WERI-Rb-1 (cell line): ENCODE measurements at places on chromosomes 1 and 21.
A peak's percentile ranks its signal among the peaks of the same experiment; 100 is the strongest.

DNA sequence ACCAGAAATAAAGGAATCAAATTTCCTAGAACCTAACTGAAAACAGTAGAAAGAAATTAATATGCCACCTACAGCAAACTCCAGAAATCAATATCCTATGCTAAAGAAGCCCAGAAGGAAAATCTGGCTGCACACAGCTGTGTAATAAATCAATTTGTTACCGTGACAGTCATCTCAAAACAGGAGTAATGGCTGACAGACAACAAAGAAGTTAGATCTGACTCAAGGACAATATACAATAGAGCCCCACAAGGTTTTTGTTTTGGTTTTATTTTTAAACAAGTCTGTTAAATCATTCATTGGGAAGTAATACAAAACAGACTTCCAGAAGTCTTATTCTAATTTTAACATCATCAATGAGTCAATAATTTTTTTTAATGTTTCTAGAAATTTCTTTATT lies 168.4 kb downstream of the RERE start:
- DNase-seq, result no peak

GRCh38 chr21:34707876-34708325 lies 39.1 kb downstream of the CLIC6 start:
- no peak for DNase-seq

DNA sequence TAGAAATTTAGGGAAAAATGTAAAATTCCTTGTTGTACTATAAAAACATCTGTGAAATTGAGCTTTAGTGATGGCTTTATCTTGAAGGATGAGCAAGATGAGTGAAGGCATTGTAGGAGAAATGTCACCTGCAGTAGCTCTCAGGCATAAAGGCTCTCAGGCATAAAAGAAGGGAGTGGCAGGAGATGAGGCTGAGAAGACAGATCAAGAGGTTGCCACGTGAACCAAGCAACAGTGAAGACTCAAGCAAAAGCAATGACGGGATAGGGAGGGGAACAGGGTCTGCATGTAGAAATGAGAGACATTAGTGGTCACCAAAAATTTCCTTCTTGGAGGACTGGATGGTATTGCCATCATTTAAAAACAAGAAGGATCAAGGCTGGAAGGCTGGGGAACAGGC lies 98.8 kb downstream of the ST3GAL3 start:
- DNase-seq, result no peak

- DNase-seq, result no peak
These were observed 60.3 kb upstream of the JUN start for GRCh38 chr1:58844176-58844575.

DNA sequence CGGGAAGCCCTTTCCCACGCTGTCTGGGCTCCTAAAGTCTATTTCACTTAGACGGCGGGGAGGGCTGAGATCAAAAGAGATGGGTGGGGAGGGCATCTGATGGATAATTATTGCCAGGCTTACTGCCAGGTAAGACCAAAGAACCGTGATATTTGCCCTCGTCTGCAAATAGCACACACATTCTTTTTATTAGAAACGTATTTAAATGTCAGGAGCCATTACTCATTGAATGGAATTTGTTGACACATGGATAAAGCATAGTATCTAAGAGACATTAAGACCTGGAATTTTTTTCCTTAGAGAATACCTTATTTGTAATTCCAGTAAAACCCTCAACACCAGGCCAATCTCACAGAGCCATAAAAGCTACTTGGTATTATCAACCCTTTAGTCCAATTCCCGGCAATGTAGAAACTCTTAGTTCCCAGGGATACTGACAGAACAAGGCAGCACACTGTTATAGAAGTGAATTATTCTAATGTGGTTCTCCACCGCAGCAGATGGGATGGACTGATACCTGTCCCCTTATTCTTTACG lies 10.6 kb downstream of the URB1 start:
- DNase-seq, result no peak

DNA sequence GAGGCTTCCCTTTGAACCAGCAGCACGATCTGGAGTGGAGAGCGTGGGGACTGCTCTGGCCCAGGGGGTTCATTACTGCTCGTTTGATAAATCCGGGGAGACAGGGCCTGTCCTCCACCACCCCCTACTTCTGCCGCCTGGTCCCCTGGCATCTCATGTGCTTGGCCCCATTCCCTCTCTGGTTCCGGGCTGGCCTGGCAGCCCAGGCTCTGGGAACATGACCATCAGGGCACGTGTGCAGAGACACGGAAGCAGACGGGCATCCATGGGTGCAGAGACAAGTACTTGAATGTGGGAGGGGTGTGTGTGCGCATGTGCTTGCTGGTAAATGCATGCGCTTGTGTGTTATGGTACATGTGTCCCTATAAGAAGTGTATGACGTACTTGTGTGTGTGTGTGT lies 75.5 kb downstream of the KIRREL1 start:
- DNase-seq, result no peak

DNA sequence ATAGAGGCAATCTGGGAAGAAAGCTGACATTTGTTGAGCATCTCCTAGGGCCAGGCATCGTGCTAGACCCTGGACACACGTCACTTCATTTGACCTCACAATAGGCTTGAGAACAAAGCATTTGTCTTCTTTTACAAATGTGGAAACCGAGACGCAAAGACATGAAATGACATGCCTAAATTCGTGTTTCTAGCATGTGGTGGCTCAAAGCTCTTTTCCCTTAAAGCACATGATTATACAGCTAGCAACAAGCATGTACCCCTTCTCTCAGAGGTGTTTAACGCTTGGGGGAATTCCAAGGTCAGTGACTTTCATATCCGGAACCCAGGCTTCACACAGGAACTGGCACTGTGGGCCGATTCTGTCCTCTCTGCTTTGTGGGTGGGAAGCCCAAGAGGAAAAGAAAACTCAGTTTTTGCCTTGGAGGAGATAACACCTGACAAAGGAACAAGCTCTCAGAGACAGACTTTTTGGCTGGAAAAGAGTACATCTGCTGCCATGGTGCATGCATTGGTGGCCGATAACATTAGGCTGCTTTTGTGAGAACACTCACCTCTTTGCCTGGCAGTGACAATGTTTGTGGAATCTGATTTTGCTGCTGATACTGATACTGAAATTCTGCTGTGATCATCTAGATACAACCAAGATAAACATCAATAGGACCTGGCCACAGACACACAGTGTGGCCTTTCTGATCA lies 15.4 kb upstream of the CD2 start:
- no peak for DNase-seq

DNA sequence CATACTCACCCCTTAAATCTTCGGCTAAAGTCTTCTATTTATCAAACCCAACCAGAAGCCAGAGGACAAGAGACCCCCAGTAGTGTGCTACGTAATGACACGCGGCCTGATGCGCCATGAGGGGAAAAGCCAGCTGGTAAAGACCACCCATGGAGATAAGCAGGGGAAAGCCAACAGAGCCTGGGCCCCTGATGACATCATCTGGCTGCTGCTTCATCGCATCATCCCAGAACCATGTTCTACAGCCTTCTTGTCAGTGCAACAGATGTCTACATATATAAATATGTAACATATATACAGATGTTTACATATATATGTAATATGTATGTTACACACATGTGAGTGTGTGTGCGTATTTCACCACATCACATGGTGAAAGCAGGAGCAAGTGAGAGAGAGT lies 81.7 kb upstream of the VANGL1 start:
- no peak for DNase-seq

GRCh38 chr1:113890816-113891215 lies 3.4 kb upstream of the BCL2L15 start:
- DNase-seq, result no peak

DNA sequence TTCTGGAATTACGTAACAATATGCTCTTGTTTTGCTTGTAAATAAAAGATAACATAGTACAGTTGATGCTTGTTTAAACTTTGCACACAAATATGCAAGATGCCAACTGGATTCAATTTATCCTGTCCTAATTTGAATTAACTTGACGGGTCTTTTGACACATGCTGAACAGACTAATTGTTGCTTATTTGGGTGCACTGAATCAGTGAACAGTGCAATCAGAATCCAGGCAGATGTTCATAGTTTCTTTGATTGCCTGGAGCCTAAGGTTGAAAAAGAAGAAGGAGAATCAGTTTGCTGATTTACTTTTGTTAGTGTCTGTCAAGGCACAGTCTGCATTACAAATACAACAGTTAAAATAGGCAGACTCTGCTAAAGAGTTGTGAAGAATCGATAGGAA lies 307.9 kb downstream of the COL11A1 start:
- no peak for DNase-seq

DNA sequence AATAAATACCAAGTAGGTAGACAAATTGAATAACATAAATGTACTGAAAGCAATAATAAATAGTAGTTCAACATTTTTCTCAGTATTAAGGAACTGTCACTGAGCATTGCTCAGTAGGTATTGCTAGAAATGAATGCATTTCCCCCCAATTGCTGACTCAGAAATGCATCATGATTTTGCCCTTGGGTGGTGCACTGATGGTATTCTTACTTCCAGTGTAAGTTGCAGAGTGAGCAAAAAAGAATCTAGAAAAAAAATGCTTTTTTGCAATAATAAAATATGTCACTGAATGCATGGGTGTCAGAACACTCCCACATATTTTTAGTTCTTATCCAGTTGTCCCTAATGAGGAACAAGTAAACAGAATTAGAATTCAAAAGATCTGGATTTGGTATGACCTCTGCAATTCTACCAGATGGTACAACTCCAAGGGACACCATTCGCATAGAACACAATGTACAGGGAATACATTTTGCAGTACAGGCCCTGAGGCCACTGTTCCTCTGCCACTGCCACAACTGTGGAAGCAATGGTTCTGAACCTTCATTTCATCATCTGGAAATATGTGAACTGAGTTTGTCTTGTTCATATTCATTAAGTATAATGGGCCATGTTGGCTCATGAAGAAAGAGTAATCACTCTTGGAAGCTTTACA lies 78.0 kb downstream of the ATP6V1G3 start:
- DNase-seq, result no peak

- DNase-seq, result no peak
These were observed 55.2 kb upstream of the PALMD start for GRCh38 chr1:99590578-99591209.

GRCh38 chr1:101465941-101466340 lies 229.1 kb downstream of the S1PR1 start:
- no peak for DNase-seq

- DNase-seq, result no peak
These were observed 54.4 kb upstream of the NEK7 start for GRCh38 chr1:198102454-198102827.

DNA sequence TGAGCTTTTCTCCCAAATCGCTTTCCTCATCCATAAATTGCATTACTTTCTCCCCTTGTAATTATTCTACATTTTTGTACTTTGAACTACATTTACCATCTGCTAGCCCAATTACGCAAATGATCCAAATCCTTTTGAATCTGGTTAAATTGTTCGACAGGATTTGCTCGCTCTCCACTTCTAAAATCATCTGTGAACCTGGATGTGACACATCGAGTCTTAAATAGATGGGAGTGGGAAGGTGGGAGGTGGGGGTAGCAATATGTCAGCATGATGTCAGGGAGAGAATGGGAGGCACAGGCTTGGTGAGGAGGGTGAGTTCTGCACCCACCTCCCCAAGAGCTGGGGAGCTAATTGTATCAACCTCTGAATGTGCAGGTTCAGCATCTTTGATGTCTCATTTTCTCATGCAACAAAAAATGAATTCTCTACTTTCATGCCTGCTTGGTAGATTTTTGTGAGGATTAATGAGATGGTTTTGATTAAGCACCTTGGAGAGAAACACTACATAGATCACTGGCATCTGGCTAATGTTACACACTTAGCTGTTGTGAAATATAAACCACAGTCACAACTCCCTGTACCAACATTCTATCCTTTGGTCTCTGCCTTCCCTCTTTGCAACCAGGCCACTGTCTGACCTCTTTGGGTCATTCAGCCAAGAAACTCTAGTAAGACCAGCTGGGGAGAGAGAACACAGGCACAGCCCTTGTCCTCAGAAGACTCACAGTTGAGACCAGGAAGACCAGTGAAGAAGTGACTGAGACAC lies 165.1 kb downstream of the DAB1 start:
- DNase-seq, result peak; percentile 22

GRCh38 chr1:56576880-56577405 lies 2.4 kb downstream of the PLPP3 start:
- peak; percentile 11 for DNase-seq

- DNase-seq, result no peak
These were observed 112.5 kb upstream of the GFI1 start for GRCh38 chr1:92599184-92599583.

- DNase-seq, result peak; percentile 65
These were observed 10.4 kb upstream of the CDC20 start for GRCh38 chr1:43348343-43348808.

GRCh38 chr1:68558321-68559026 lies 61.6 kb upstream of the DEPDC1 start:
- DNase-seq, result no peak

DNA sequence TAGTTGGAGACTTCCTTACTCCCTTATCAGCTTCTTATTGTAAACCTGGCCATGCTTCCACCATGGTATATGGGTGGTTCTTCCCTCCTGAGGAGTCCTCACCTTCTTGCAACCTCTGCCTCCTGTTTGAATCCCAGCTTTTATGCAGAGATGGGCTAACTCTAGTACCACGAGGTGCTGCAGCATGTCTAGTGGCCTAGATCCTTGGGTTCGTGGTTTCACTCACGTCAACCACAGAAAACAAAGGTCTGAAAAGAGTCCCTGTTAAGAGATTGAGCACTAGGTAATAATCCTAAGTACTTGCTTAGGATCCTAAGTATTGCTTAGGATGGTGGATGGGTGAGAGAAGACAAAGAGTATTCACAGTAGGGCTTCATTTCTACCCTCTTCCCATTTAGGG lies 133.7 kb downstream of the FCRL5 start:
- DNase-seq, result no peak

- no peak for DNase-seq
These were observed 33.9 kb downstream of the RUNX3 start for GRCh38 chr1:24896176-24896575.

DNA sequence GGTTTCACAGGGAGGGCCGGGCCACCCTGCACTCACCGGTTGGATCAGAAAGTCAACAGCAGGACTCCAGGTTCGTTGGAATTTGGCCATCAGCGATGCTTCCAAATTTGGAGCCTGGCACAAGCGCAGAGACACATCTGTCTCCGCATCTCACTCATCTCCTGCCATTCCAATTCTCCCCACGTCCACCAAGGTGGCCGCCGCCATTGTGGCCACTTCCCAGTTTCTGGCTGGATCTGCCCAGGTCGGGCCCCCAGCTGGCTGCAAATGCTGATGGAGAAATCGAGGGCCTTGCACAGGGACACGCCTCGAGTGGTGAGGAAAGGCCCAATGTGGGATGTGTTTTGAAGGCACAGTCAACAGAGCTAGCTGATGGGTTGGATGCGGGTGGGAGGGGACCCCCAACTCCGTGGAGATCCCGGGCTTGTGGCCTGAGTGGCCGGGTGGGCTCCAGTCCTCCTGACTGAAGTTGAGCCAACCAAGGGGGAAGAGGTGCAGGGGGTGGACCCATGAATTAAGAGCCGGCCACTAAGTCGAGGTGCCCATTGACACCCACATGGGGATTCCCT lies 102.7 kb downstream of the CRYAA start:
- DNase-seq, result no peak

GRCh38 chr21:38500073-38500472 lies 1.8 kb upstream of the ERG start:
- no peak for DNase-seq

- DNase-seq, result peak; percentile 6
These were observed 394.8 kb downstream of the PRDM2 start for GRCh38 chr1:14094611-14095400.
